HTR-8/SVneo (cell line): ENCODE measurements at places on chromosomes 12 and 14.

DNA sequence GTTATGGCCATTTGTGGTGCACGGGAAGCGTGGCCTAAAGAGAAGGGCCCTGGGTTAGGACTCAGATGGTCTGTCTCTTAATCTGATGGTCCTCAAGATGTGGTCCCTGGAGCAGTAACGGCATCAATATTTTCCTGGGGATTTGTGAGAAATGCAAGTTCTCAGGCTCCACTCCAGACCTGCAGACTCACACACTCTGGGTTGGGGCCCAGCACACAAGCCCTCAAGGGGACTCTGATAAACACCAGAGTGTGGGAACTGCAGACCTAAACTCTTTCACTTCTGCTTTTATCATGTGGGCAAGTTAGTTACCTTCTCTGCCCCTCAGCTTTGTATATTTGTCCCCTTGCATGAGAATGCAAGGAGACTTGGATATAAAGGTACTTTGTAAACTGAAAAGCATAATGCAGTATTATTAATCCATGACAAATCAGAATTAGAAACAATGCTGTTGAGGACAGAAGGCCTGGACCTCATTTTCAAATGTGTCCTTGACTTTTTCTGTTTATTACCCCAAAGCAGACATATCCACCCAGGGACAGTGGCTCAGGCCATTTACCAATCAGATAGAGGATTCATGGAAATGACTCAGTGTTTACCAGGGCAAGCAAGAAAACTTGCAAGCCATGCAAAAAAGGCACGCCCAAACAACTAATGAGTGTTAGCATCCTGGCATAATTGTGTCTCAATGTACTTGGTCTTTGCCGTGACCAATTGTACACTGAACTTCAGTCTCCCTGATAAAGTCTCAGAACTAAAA is 157.0 kb downstream of the ASCL1 start:
- DNase-seq: no peak

DNA sequence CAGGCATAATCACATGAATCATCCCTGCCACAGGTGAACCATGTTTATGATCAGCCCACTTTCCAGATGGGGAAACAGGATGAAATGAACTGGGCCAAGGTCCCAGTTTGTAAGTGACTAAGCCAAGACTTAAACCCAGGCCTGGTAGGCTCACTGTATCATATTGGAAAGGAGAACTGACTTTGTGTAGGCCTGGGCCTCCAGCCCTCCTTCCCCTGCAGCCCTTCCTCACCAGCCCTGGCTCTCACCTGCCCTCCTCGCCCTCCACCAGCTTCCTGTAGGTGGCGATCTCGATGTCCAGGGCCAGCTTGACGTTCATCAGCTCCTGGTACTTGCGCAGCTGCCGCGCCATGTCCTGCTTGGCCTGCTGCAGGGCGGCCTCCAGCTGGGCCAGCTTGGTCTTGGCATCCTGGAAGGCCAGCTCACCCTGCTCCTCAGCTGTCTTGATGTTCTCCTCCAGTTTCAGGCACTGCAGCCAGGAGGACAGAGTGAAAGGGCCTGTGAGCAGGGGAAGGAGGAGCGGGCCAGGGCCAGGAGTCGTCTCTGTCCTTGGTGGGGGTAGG is 19.8 kb downstream of the KRT80 start:
- DNase-seq: no peak

GRCh38 chr12:91213-91612 is 24.6 kb downstream of the IQSEC3 start:
- DNase-seq: no peak

DNA sequence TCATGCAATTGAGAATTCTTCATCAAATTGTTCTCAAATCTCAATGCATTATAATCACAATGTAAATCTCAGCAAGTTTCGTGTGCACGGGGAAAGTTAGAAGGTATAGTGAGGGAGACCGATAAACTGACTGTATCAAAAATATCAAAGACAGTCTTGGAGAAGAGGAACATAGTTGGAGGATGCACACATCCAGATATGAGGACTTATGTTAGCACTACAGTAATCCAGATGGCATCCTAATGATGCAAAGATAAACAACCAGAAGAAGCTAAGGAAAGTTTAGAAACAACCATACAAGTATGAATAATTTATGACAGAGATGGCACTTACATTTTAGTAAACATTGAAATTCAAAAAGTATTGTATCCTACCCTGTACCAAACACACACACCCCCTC is 760.1 kb downstream of the RPS29 start:
- DNase-seq: no peak

DNA sequence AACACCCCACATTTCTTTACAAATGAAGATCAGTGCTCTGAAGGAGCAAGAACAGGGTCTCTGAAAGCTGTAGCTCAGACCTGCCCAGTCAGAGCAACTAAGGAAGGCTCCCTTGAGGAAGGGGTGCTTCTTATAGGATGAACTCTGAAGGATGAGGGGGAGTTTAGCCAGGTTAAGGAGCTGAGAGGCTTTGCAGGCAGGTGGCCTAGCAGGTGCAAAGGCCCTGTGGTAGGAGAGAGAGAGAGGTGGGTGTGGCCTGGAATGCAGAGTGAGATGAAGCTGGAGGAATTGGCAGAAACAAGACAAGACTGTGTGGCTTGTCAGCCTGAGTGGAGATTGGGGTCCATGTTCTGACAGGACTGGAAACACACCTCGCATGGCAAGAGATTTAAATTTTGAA is 20.5 kb upstream of the FAM222A start:
- DNase-seq: no peak

- DNase-seq: no peak
Observed at GRCh38 chr12:71639341-71639760, 24.3 kb downstream of the ZFC3H1 start.

DNA sequence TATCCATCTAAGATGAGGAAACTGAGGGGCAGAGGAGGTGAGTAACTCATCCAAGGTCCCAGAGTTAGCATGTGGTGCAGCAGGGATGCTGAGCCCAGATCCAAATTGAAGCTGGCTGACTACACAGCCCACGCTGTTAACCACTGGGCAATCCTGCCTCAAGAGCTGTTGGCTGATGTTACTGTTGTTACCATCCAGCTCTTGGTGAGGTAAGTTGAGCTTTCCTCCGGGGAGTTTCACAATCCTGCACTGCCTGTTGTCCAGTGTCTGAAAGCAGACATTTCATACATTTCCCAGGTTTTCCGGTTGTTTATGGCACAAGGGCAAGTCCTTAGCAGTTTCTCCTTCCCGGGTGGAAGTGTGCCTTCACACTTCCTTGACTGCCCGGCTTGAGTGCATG is 14.5 kb downstream of the CYP46A1 start:
- no peak for DNase-seq

DNA sequence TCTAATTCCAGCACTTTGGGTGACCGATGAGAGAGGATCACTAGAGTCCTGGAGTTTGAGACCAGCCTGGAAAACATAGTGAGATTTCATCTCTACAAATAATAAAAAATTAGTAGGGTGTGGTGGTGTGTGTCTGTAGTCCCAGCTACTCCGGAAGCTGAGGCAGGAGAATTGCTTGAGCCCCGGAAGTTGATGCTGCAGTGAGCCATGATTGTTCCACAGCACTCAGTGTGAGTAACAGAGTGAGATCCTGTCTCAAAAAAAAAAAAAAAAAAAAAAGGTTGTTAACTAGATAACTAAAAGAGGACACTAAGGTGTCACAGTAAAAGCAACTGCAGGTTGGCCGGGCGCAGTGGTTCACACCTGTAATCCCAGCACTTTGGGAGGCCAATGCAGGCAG is 121.3 kb upstream of the MAX start:
- no peak for DNase-seq

DNA sequence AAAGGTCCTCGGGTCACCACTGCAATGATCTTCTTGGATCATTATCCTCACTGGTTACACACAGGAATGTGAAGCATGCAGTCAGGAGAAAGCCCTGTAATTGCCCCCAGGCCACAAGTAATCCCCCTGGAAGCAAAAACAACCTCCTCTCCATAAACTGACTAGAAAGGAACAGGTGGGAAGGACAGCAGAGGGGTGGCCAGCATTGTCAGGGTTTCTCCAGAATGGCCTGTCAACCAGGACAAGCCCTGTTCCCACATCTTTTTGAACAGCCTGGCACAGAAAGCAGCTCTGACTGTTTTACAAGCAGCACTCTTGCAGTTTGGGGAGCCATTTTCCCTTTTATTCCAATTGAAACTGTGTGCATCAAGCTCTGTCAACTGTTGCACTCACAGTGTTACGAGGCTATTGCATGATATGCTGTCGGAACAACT is 36.1 kb downstream of the TMCC3 start:
- DNase-seq: peak; percentile 57

DNA sequence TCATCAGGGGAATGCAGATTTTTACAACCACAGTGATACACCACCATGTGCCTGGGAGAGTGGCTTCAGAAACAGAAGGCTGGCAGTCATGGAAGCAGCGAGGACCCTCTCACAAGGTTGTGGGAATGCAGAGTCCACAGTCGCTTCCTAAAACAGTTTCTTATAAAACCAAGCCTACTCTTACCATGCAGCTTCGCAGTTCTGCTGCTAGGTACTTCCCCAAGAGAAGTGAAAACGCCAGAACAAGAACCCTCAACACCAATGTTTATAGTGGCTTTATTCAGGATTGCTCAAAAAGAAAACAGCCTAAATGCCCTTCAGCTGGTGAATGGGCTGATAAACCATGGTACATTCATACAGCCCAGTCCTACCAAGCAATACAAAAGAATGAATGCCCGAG is 87.2 kb downstream of the DDX51 start:
- DNase-seq: no peak

DNA sequence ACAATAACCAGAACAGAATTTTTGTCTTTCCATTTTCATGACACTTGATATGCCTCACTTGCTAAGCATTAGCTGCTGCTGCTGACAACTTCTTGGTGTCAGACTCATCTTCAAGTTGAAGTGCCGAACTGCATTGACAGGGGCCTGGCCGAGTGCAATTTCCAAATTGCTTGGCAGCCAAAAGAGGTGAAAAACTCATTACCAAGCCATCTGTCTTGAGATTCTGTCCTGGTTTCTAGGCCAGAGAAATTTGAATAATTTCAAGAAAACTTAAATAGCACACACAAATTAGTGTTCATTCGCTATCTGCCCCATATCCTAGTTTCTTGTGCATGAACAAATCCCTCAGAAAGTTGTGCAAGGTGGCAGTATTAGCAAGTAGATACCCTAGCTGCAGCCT is 165.3 kb upstream of the RASSF8 start:
- no peak for DNase-seq
